Large intestine (tissue), 12 donors: ENCODE measurements at places on chromosomes 7 and 10. TPM values are rescaled to one million over a fixed set of nuclear protein-coding genes. Genes with fewer than 3 reads are reported as not detected.

Gene HOXA5
- polyA plus RNA-seq, result 30.3 TPM

Gene CHST15
- 9.4 TPM for polyA plus RNA-seq

Gene HOXA3
- polyA plus RNA-seq, result 19.1 TPM

DNA sequence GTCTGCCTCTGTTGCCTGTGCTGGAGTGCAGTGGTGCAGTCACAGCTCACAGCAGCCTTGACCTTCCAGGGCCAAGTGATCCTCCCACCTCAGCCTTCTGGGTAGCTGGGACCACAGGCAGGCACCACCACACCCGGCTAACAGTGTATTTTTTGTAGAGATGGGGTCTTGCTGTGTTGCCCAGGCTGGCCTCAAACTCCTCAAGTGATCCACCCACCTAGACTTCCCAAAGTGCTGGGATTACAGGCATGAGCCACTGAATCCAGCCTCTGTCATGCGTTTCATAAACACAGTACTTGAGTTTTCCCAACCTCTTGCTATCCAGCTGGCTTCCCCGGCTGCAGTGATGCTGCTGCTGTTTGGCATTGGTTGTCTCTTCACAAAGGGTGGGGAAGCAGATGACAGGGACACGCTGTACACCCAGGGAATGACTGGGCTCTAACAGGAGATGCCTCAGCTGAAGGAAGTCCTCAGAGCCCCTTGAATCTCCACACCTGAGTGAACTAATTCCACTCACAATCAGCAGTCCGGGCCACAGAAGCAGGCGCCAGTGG is 191.5 kb downstream of the DIP2C start:
- DNase-seq, result no peak

- no peak for DNase-seq
These were observed 15.0 kb downstream of the HTRA1 start for GRCh38 chr10:122476333-122476695.

Gene CHAT
- 0.96 TPM for polyA plus RNA-seq

Gene SUN3
- not detected for polyA plus RNA-seq

GRCh38 chr10:125442856-125443540 is 240.0 kb downstream of the TEX36 start:
- DNase-seq, result peak; percentile 14

Gene NKX6-2
- polyA plus RNA-seq, result 1.7 TPM

DNA sequence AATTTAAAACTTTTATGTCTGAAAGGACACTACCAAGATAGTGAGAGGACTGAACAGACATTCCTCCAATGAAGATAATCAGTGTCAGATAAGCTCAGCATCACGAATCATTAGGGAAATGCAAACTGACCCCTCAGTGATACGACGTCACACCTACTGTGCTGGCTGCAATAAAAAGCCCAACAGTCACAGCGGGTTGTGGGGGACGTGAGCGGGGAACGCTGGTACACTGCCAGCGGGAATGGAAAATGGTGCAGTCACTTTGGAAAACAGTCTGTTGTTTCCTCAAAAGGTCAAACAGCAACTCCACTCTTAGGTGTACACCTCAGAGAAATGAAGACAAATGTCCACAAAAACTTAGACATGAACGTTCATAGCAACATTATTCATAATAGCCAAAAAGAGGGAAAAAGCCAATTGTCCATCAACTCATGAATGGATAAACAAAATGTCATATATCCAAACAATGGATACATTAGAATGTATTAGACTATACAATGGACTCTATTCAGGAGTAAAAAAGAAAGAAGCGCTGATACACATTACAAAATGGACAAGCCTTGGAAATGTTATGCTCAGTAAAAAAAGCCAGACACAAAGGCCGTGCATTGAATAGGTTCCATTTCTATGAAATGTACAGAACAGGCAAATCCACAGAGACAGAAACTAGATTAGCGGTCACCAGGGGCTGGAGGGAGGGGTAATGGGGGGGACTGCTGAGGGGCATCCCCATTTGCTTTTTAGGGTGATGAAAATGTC is 2.4 kb upstream of the ECHS1 start:
- DNase-seq, result no peak

DNA sequence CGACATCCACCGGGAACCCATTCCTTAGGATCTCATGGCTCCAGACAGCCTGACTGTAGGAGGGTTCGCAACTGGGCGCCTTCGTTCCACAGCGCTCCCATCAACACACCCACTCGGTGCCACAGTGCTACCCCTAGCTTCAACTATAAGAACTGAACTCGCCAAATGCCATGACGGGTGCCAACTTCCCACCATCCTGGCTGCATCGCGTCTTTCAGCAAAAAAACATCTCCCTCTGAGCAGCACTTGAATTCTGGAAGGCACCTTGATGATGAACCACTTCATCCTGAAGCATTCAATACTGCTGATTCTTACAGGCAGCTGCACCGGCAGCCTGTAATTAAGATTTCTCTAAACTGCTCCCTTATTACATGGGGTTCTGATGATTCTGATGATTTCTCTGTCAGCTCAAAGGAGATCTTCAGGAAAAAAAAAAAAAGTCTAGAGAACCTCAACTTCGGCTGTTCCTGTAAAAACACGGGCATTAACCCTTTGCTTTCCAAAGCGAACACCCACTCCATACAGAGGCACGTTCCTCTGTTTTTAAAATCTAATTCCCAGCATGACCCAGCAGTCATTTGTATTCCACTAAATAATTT is 1.3 kb downstream of the CYTH3 start:
- DNase-seq, result no peak

DNA sequence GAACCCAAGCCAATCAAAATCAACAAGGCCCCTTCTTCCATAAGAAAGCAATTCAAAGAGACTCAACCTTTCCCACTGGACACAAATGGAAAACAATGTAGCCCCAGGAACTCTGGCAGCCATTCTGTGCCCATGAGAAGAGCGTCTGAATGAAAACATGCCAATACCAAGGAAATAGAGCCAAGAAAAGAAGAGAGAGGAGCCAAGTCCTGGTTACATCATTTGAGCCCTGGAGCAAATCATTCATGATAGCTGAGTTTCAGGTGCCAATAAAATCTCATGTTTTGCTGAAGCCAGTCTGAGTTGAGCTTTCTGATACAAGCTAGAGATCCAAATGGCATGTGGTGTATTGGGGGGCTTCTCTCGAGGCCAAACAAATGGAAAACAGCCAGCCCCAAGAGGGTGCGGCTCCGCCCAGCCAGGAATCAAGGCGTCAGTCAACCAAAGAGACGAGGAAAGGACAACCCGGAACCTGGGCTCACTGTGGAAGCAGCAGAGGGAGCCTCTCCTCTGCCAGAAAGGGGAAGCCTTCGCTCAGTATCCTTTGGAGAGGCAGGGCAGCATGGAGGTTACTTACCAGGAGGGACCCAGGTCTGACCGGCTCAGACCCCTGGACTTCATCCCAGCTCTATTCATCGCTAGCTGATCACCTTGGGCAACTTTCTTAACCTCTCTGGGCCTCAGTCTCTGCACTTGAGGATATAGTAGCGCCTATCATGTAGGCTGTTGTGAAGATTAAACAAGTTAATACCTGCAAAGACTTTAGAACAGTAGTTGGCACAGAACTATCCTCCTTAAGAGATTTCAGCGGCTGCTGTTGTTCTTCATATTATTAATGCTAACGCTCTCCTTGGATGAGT is 61.8 kb downstream of the OAT start:
- DNase-seq, result no peak

Gene MYPN
- polyA plus RNA-seq, result 0.16 TPM

GRCh38 chr7:159039716-159040115 is 105.0 kb downstream of the VIPR2 start:
- DNase-seq, result no peak

Gene HOXA2
- polyA plus RNA-seq, result 5.5 TPM

- no peak for DNase-seq
These were observed 11.4 kb upstream of the SCART1 start for GRCh38 chr10:133442191-133442966.

DNA sequence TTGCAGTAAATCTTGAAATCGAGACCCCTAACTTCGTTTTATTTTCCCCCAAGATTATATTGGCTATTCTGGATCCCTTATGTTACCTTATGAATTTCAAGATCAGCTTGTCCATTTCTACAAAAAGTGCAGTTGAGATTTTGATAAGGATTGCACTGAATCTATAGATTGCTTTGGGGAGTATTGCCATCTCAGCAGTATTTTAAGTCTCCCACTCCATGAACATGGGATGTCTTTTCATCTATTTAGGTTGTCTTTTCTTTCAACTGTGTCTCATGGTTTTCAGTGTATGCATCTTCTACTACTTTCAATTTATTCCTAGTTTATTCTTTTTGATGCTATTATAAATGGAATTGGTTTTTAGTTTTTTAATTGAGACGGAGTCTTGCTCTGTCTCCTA is 89.6 kb downstream of the EZH2 start:
- DNase-seq, result no peak

DNA sequence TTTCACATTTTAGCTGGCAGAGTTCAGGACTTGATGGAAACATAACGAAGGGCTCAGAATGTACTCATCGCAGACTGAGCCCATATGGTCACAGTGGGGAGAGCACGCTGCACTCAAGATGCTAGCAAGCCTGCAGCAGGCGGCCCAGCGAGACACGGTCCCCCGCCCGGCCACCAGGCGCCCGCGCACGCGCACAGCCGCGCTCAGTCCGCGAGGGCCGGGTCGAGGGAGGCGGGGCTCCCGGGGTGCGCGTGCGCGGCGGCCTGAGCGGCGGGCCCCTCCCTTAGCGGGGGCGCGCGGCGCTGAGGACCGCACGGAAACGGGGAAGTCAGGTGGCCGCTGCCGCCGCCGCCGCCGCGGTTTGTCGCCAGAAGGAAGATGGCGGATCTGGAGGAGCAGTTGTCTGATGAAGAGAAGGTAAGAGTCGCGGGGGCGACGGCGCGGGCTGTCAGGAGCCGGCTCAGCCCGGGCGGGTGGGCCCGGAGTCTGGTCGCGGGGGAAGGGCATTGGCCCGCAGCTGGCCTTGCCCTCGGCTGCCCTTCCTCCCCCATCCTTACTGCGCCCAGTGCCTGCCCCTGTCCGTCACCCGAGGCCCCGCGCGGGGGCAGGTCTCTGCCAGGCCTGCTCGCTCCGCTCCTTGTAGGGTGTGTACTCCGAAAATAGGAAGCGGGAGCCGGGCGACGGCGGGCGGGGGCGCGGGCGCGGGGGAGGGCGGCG is at the start of gene CAPZA2:
TSS of gene CAPZA2 (plus strand) at position 354 of the 717 bp plus-strand sequence. CDS start at position 379, 25 bp downstream.
- DNase-seq, result peak; percentile 93

DNA sequence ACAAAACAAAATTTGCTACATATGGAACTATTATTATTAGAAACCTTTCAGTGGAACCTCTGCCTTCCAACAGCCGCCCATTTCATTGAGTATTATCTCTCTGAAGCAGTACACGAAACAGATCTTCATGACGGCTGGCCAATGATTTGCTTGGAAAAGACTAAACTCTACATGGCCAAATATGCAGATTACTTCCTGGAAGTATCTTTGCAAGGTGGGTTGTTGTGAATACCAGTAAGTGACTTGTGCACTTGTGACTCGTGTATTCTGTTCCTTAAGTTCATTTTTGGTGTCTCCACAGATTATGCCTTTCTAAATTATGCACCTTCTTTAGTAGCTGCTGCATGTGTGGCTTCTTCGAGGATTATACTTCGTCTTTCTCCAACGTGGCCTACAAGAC is 13.4 kb downstream of the CCNJ start:
- DNase-seq, result no peak

Gene MYO1G
- 2.2 TPM for polyA plus RNA-seq

DNA sequence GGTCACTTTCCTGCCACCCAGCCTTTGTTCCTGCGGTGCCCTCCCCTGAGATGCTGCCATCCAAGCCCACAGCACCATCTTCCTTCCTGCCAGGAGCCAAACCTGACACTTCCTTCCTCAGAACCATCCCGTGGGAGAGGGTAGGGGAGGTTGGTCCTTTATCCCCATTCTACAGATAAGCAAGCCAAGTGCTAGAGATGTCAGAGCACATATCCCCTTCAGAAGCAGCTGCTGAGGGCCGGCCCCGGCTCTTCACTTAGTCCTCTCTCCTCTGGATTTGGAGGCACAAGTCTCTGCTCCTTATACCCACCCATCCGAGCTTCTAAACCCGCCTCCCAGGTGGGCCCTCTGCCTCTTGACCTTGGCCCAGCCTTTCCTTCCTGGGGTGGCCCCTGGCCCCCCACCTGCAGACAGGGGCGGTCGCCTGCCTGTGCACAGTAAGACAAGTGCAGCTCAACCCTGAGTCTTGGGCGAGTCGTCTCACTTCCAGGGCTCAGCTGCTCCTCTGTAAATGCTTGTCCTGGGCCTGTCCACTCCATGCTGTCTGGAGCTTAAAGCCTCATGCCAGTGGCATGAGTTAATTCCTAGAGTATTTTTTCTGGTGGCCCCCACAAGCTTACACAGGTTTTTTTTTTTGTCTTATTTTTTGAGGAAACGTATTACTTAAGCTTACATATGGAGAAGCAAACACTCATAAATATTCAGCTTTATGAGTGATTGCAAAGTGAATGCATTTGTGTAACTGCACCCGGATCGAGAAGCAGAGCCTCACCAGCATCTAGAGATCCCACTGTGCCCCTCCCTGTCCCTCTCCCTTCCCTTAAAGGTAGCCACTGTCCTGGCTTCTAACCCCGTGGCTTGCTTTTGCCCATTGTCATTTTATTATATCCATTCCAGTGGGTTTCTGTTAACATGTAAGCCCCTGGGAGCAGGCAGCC is 125.1 kb downstream of the CDH23 start:
- DNase-seq, result no peak

- no peak for DNase-seq
These were observed 31.0 kb upstream of the FAM13C start for GRCh38 chr10:59393349-59393748.

GRCh38 chr7:64874562-64875250 is 28.4 kb upstream of the ZNF273 start:
- DNase-seq, result no peak

Gene AKR1C8
- polyA plus RNA-seq, result 0.13 TPM

DNA sequence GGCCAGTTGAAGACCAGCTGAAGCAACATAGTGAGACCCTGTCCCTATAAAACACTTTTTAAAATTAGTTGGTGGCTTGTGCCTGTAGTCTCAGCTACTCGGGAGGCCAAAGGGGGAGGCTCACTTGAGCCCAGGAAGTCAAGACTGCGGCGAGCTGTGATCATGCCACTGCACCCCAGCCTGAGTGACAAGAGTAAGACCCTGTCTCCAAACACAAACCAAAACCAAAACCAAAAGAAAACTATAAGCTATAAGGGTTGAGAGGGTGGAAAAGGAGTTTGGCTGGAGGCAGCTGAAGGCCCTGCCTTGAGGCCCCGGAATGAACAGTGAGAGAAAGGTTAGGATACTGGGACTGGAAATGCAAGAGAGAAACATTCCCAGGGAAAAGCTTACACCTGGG is 10.9 kb upstream of the EXOC6 start:
- no peak for DNase-seq

Gene TUBAL3
- 33.9 TPM for polyA plus RNA-seq

DNA sequence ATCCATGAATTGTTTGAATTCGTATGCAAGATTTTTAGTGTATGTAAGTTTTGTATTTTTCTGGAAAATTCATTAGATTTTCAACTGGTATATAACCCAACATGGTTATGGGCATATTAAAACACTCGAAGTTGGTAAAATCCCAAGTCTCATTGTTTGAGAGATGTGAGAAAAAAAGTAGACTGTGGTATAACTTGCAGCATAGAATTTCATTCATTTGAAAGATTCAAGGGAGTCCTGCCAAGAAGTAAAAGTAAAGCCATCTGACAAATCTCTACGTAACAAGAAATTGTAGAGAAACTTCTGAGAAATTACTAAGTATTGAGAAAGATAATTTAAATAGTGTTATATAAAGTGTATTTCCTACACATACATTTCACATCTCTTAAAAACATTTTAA is 40.2 kb downstream of the SEMA3E start:
- no peak for DNase-seq

- DNase-seq, result peak; percentile 84
These were observed 135.8 kb downstream of the CNNM2 start for GRCh38 chr10:103053659-103054581.

Gene ACSM6
- 0.06 TPM for polyA plus RNA-seq
